ENCODE measurements at places on chromosomes 2 and 18.

- no peak for DNase-seq
Measured at GRCh38 chr18:45026162-45026561, 345.5 kb downstream of the SETBP1 start.

GRCh38 chr2:96233880-96234316 lies 25.3 kb upstream of the STARD7 start:
- DNase-seq: no peak

DNA sequence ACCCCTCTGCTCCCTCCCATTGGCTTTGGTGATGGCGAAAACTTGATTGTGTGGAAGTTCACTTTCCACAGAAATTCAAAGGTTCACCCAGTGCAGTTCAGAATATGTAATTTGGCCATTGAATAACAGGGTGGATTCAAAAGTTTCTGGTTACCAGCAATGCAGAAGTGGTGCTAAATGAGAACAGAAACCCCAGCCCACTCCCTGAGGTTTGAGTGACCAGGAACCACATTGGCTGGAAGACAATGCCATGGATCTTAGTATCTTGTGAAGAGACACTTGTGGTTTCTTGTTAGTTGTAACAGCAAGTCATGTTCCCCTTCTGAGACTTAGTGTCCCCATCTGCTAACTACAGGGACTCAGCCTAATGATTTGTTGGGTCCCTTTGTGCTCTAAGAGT lies 49.8 kb downstream of the QPCT start:
- DNase-seq: no peak

DNA sequence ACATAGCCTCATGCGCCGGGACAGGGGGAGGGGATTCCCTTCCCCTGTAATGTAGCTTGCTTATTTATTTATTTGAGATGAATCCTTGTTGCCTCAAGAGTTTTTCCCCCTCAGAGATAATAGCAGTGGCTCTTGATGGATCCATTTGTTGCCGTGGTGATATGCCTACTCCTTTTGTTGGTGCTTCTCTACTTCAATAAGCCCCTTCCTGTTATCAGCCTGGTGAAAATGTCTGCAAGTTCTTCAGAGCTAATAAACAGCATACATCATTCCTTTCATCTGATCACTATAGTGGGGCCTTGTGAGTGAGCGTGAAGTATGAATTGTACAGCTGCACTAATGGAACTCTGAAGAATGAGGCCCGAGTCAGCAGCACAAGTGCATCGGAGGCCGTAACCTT lies 19.4 kb downstream of the FZD5 start:
- no peak for DNase-seq

GRCh38 chr18:49500201-49500921 lies 13.3 kb upstream of the C18orf32 start:
- DNase-seq: no peak

Measured in sciatic nerve (tissue), 2 donors.